ENCODE measurements at places on chromosomes 6 and 20.

- DNase-seq: no peak
These were observed 19.5 kb downstream of the KATNA1 start for GRCh38 chr6:149628875-149629510.

- no peak for DNase-seq
These were observed 88.7 kb upstream of the NAA20 start for GRCh38 chr20:19928328-19929011.

- no peak for DNase-seq
These were observed 151.9 kb upstream of the COL21A1 start for GRCh38 chr6:56399250-56399671.

- DNase-seq: no peak
These were observed 99.0 kb downstream of the TMEM242 start for GRCh38 chr6:157224178-157224950.

GRCh38 chr6:119539066-119539746 is 189.6 kb upstream of the MAN1A1 start:
- no peak for DNase-seq

- no peak for DNase-seq
These were observed 467.1 kb upstream of the RNF217 start for GRCh38 chr6:124494956-124495664.

GRCh38 chr6:159097256-159097655 is 52.5 kb upstream of the TAGAP start:
- DNase-seq: no peak

DNA sequence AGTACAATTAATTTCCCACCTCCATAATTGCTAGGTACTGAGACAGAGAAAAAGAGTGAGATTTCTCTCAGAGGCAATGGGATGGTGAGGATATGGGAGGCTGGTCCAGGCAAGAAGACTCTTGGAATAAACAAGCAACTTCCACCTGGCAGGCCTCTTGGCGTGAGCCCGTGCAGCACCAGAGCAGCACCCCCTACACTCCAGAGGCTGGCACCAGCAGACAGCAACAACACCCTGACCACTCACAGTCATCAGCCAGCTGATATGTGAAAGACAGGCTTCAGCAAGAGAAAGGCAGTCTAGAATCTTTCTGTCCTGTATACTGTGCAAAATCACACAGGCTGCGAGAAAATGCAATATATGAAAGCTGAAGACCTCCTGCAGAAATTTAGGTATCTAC is 59.7 kb downstream of the KIF13A start:
- no peak for DNase-seq

DNA sequence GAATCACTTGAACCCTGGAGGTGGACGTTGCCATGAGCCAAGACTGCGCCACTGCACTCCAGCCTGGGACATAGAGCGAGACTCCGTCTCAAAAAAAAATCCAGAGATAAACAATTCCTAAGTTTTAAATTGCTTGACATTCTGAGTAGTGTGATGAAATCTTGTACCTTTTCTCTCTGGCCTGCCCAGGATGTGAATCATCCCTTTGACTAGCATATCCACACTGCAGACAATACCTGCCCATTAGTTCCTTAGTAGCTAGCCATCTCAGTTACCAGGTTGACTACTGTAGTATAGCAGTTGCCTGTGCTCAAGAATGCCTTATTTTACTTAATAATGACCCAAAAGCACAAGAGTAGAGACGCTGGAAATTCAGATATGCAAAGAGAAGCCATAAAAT is 2.8 kb downstream of the ZFP57 start:
- no peak for DNase-seq

GRCh38 chr6:79780881-79781280 is 149.8 kb downstream of the SH3BGRL2 start:
- no peak for DNase-seq

DNA sequence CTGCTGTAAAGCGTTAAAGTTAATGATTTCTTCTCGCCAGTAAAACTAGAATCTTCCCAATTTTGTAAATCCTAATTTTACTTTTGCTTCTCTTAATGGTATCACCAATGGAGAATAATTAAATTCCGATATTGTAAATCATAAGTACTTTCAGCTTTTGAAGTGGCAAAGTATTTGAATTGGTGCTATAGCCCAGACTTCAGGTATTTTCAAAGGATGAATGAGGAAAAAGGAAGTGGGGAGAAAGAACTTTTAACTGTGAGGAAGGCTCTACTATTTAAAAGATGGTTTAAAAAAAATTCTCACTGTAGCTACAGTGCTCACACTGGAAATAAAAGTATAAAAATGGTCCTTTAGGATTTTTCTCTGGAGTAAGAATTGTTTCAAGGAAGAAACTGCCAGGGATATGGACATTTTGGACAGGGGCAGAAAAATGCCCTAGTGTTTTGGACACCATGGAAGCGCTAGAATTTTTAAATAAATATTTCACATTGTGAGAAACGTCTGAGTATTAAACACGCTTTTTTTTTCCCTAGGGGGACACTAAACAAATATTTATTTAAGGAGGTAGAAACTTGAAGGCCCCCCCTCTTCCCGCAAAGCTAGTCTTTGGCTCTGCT is 1.3 kb upstream of the TAB2 start:
- DNase-seq: no peak

DNA sequence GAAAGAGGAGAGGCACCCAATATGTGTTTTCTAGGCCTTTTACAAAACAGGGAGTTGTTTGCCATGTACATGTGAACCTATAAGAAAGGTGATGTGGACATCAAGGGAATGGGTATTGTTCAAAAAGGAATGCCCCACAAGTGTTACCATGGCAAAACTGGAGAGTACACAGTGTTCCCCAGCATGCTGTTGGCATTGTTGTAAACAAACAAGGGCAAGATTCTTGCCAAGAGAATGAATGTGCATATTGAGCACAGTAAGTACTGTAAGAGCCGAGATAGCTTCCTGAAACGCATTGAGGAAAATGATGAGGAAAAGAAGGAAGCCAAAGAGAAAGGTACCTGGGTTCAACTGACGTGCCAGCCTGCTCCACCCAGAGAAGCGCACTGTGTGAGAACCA is 13.1 kb downstream of the QRSL1 start:
- no peak for DNase-seq

- no peak for DNase-seq
These were observed 50.7 kb downstream of the DOK5 start for GRCh38 chr20:54525916-54526590.

DNA sequence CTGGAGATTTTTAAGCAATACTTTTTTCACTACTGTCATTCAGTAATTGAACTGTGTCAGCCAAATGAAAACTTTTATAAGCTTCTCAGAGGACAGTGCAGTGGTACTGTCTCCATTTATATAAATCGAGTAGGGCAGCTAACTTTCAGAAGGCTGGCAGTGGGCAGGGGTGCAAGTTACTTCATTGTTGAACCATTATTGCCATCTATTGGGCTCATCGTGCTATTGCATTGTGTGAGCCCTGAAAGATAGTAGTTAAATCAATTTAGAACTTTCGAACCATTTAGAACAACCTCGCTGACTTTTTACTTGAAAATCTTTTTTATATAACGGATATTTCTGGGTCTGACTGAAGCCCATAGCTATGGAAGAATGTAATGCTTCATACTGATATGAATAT is 347.8 kb upstream of the PLCB4 start:
- DNase-seq: no peak

Measured in CD4-positive, alpha-beta T cell (primary cell).